T-helper 2 cell treated with Interferon-gamma antibody and Interleukin-4, amounts not matched to agents 5 μg/mL and 100 μg/mL, for 36 hours (primary cell): ENCODE measurements at places on chromosomes 1 and 21.

DNA sequence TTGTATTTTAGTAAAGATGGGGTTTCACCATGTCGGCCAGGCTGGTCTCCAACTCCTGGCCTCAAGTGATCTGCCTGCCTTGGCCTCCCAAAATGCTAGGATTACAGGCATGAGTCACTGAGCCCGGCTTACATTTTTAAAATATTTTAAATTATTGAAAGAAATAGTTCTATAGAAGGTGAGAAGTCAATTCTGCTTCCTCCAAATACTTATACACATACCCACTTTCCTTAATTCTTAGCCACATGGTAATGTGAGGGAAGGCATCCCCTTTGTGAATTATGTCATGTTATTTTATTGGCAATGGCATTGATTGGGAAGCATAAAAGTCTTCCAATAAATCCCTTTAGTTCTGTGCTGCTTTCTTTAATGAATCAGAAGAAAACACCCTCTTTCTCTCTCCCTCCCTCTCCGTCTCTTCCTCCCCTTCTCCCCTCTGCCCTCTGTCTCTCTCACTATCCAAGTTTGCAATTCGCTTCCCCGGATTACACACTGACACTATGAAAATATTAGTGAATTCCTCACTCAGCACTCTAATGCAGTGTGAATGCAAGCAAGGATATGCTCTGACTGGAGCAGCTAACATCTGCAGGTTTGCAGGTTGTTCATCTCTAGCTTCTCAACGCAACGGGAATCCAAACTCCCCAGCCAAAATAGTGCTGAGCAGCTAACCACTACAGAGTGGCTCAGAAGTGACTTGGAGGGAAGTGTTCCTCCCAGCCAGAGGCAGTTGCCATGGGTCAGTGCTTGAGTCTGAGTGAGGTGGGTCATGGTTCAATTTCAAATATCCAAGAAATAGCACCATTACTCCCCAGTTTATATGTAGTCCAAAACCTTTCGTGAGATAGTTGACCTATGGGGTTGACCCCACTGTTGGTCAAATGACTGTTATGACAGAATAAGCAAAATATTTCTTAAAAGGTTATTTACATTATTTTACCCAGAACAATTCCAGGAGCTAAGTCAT, 77.8 kb upstream of the CD55 start:
- no peaks in the 10 kb centered on the region for H3K36me3 ChIP-seq
- DNase-seq, result no peak
- H3K4me3 ChIP-seq, result no peak overlapping the region
- H3K27me3 ChIP-seq, result peaks cover 16% of the 10 kb centered on the region

GRCh38 chr1:101175886-101176285, 60.9 kb upstream of the S1PR1 start:
- DNase-seq, result no peak
- no peak overlapping the region for H3K4me3 ChIP-seq
- no peak overlapping the region for H3K27ac ChIP-seq
- H3K36me3 ChIP-seq, result peaks cover 11% of the 10 kb centered on the region

DNA sequence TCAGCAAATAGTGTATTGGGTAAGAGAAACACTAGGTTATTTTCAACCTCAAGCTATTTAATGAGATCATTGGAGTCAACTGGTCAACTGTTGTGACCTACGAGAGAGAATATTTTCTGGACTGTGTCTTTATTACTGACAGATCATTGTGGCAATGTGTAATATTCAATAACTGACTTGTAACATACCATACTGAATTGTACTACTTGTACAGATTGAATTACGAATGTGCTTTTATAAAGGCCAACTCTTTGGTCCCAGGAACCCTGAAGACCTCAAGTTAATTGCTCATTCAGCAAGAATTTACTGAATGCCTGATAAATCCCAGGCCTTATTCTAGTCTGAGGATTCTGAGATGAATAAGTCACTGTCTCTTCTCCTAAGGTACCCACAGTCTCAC, 56.1 kb upstream of the CAMK1G start:
- H3K4me1 ChIP-seq, result no peaks in the 10 kb centered on the region
- no peak overlapping the region for H3K4me3 ChIP-seq
- peaks cover 31% of the 10 kb centered on the region for H3K27me3 ChIP-seq
- no peak overlapping the region for H3K27ac ChIP-seq

- peaks cover 14% of the 10 kb centered on the region for H3K27me3 ChIP-seq
- no peak overlapping the region for H3K27ac ChIP-seq
- no peak for DNase-seq
- no peaks in the 10 kb centered on the region for H3K36me3 ChIP-seq
- no peaks in the 10 kb centered on the region for H3K4me1 ChIP-seq
These were observed 86.3 kb downstream of the PRDM16 start for GRCh38 chr1:3155056-3155925.

- H3K27me3 ChIP-seq, result no peaks in the 10 kb centered on the region
- H3K4me3 ChIP-seq, result no peak overlapping the region
- H3K27ac ChIP-seq, result no peak overlapping the region
- no peak for DNase-seq
These were observed 36.7 kb downstream of the AGL start for GRCh38 chr1:99886841-99887240.

DNA sequence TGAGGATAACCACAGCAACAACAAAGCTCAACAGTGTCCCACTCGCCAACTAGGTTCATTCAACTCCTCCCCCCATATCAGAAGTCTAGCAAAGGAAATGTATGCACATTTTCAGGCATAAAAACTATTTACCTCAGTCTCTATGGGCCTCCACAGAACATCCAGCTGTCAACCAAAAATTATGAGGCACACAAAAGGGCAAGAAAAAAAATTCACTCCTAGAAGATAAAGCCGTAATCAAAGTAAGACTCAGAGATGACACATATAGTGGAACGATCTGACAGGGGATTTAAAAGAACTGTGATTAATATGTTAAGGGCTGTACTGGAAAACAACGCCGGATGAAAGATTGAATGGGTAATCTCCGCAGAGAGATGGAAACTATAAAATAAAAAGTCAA, 158.7 kb downstream of the NTPCR start:
- H3K27ac ChIP-seq, result no peak overlapping the region
- H3K36me3 ChIP-seq, result peaks cover 1% of the 10 kb centered on the region
- H3K27me3 ChIP-seq, result no peaks in the 10 kb centered on the region
- H3K4me1 ChIP-seq, result peaks cover 17% of the 10 kb centered on the region

DNA sequence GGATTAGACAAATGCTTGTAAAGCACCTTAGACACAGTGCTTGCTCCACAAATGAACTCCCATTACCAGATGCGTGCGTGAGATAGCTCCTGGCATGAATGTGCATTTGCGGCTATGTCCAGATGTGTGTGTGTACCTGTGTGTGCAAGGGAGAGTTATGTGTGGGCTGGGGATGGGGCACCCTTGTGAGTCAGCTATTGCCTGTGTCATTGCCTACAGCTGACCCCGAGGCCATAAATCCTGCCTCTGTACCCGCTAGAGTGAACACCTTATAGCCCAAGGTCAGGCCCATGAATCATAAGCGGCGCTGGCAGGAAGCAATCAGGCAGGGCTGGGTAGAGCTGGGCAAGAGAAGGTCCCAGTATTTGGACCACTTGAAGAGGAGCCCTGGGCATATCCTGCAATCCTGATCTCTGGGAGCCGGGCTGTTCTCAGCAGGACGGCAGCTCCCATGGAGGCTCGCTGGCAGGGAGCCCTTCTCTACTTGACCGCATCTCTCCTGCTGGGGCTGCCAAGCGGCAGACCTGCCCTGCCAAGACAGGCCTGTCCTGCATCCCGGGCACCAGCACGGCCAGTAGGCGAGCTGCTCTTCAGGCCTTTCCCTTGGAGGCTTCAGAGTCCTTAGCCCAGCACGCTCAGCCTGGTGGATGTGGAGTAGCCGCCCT, 86.4 kb downstream of the TMEM53 start:
- peaks cover under 1% of the 10 kb centered on the region for H3K27me3 ChIP-seq
- DNase-seq, result no peak
- no peaks in the 10 kb centered on the region for H3K36me3 ChIP-seq
- H3K4me1 ChIP-seq, result no peaks in the 10 kb centered on the region

DNA sequence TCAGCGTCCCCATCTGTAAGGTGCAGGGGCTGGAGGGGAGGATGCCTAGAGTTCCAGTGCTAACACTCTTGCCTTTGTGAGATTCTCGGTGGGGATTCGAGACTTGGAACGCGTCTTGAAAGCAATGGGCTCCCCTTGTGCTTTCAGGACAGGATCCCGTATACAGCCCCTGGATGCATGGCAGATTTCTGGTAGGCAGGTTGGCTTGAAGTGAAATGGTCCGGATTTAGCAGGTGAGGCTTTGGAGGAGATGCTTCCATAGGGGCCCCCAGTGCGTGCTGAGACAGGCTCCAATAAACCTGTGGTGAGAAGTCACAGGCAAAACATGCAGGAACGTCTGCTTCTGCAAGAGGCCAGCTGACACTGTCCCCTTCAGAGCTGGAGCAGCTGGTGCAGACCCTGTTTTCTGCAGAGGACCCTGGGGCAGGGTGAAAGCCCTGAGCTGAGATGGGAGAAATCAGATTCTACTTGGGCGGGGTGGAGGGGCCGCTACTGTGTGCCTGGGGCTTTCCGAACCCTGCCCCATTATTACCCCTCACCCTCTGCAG, 270.4 kb downstream of the PTPRU start:
- H3K4me3 ChIP-seq, result no peak overlapping the region
- no peaks in the 10 kb centered on the region for H3K4me1 ChIP-seq
- no peak for DNase-seq
- no peaks in the 10 kb centered on the region for H3K36me3 ChIP-seq
- H3K27ac ChIP-seq, result no peak overlapping the region

GRCh38 chr1:53547231-53547790, 88.1 kb downstream of the DMRTB1 start:
- H3K4me1 ChIP-seq, result no peaks in the 10 kb centered on the region
- DNase-seq, result no peak
- no peaks in the 10 kb centered on the region for H3K27me3 ChIP-seq
- H3K36me3 ChIP-seq, result no peaks in the 10 kb centered on the region
- H3K4me3 ChIP-seq, result no peak overlapping the region

DNA sequence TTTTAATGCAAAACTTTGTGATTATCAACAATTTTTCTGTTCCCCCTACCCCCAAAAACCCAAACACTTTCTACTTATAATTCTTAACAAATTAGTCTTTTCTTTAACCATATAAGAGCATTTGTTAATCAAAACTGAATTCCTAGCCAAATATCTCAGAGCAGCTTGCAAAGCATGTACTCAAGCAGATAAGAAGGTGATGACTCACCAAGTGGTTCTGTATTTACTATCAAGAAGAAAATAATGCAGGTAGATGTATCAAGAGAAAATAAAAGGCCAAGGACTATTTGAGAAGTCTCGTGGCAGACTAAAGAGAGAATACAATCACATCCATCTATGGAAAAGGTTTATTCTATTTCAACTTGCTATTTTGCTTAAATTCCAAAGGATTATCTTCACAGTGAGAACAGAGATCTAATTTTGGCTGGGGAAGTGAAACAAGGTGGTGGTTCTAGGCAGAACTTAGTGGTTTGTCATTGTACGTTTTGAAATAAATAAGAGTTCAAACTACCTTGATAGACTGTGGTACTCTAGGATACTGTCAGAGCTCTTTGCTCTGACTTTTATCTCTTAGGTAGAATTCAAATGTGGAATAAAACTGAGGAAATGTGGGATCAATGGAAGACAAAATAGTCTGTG, 94.7 kb upstream of the NRIP1 start:
- no peak overlapping the region for H3K4me3 ChIP-seq
- no peaks in the 10 kb centered on the region for H3K36me3 ChIP-seq
- peaks cover 3% of the 10 kb centered on the region for H3K27me3 ChIP-seq
- DNase-seq, result no peak

- DNase-seq, result no peak
- H3K4me3 ChIP-seq, result no peak overlapping the region
- H3K4me1 ChIP-seq, result no peaks in the 10 kb centered on the region
- H3K27ac ChIP-seq, result no peak overlapping the region
These were observed 281.8 kb downstream of the BARHL2 start for GRCh38 chr1:90435351-90435750.

- DNase-seq, result no peak
- H3K27me3 ChIP-seq, result no peaks in the 10 kb centered on the region
- no peak overlapping the region for H3K27ac ChIP-seq
These were observed 4.9 kb downstream of the RAB25 start for GRCh38 chr1:156065871-156066270.

- no peaks in the 10 kb centered on the region for H3K36me3 ChIP-seq
- peaks cover 13% of the 10 kb centered on the region for H3K27me3 ChIP-seq
- H3K27ac ChIP-seq, result no peak overlapping the region
- no peak overlapping the region for H3K4me3 ChIP-seq
- DNase-seq, result no peak
These were observed 95.7 kb downstream of the ATP6V1G3 start for GRCh38 chr1:198444792-198445191.

DNA sequence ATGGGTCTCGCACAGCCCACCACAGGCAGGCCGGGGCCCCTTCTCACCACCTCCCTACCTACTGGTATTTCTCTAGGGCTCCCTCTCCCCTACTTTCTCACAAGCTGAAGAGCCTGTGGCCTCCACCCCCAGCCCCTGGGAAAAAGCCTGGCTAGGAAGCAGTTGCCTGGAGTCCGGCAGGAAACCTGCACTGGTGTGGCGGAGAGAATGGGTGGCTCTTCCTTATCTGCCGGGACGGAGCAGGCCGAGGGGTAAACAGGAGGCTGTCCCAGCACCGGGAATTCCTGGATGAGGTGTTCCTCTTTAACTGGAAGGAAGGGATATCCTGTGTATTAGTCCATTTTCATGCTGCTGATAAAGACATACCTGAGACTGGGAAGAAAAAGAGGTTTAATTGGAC, 125.8 kb downstream of the TLR5 start:
- H3K27me3 ChIP-seq, result peaks cover 2% of the 10 kb centered on the region
- H3K36me3 ChIP-seq, result no peaks in the 10 kb centered on the region
- no peak for DNase-seq
- H3K27ac ChIP-seq, result no peak overlapping the region
- no peaks in the 10 kb centered on the region for H3K4me1 ChIP-seq
- no peak overlapping the region for H3K4me3 ChIP-seq

GRCh38 chr1:206982216-206982615, 12.0 kb upstream of the FCAMR start:
- H3K36me3 ChIP-seq, result no peaks in the 10 kb centered on the region
- H3K4me3 ChIP-seq, result no peak overlapping the region
- H3K27me3 ChIP-seq, result peaks cover 48% of the 10 kb centered on the region
- H3K4me1 ChIP-seq, result no peaks in the 10 kb centered on the region

GRCh38 chr1:203556047-203556851, 62.3 kb downstream of the OPTC start:
- H3K36me3 ChIP-seq, result no peaks in the 10 kb centered on the region
- DNase-seq, result no peak
- no peak overlapping the region for H3K4me3 ChIP-seq
- H3K27ac ChIP-seq, result no peak overlapping the region

GRCh38 chr1:64518692-64519481, 49.0 kb downstream of the CACHD1 start:
- H3K27me3 ChIP-seq, result peaks cover 5% of the 10 kb centered on the region
- no peak overlapping the region for H3K27ac ChIP-seq
- H3K4me1 ChIP-seq, result no peaks in the 10 kb centered on the region
- DNase-seq, result no peak
- no peak overlapping the region for H3K4me3 ChIP-seq
- no peaks in the 10 kb centered on the region for H3K36me3 ChIP-seq

DNA sequence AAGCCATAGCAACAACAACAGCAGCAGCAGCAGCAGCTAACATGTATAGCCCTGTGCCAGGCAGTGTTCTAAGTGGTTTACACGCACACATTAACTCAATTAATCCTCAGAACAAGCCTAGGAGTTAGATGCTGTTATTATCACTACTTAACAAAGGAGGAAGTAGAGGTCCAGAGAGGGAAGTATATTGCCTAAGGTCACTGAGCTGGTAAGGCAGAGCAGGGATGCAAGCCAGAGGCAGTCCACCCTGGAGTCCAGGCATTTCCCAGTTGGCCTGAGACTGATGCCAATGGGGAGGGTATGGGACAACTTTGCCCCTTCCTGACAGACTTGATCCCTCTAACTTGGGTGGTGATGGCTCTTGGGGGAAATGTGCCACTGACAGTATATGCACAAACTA, 6.8 kb downstream of the CDC14A start:
- H3K4me1 ChIP-seq, result peaks cover 49% of the 10 kb centered on the region
- no peak overlapping the region for H3K4me3 ChIP-seq
- H3K27ac ChIP-seq, result no peak overlapping the region
